ENCODE measurements at places on chromosomes 2 and 18.
A peak's percentile ranks its signal among the peaks of the same experiment; 100 is the strongest.

- DNase-seq = no peak
- H3K4me1 ChIP-seq = peaks cover 11% of the 10 kb centered on the region
- no peak overlapping the region for H3K4me3 ChIP-seq
- no peaks in the 10 kb centered on the region for H3K27me3 ChIP-seq
These were observed 67.8 kb upstream of the DSC1 start for GRCh38 chr18:31230495-31230894.

DNA sequence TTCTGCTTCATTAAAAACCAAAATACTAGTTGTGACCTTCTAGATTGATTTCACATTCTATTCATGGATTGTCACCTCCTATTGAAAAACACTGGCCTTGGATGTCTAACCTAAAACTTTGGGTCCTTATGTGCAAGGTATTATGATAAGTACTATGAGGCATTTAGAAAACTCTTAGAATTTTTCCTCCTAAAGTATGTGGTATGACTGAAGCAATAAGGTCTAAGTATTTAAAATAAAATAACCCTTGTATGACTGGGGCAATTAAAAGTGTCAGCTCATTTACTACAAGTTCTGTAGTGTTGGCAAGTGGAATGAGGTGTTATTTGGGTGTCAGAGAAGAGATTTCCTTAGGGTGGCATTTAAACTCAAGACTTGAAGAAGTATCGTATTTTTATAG, 15.1 kb downstream of the KCMF1 start:
- no peaks in the 10 kb centered on the region for H3K36me3 ChIP-seq
- no peak overlapping the region for H3K27ac ChIP-seq
- no peaks in the 10 kb centered on the region for H3K27me3 ChIP-seq
- H3K4me3 ChIP-seq = no peak overlapping the region
- no peak for DNase-seq

- DNase-seq = no peak
- H3K36me3 ChIP-seq = no peaks in the 10 kb centered on the region
- H3K4me3 ChIP-seq = no peak overlapping the region
- H3K27me3 ChIP-seq = no peaks in the 10 kb centered on the region
- H3K4me1 ChIP-seq = no peaks in the 10 kb centered on the region
These were observed 24.2 kb upstream of the TBR1 start for GRCh38 chr2:161391737-161392506.

GRCh38 chr18:76915456-76915855, 93.1 kb downstream of the ZNF236 start:
- no peaks in the 10 kb centered on the region for H3K27me3 ChIP-seq
- no peaks in the 10 kb centered on the region for H3K4me1 ChIP-seq
- no peak overlapping the region for H3K4me3 ChIP-seq
- H3K27ac ChIP-seq = no peak overlapping the region
- peaks cover 35% of the 10 kb centered on the region for H3K36me3 ChIP-seq
- DNase-seq = no peak

- DNase-seq = no peak
- H3K36me3 ChIP-seq = no peaks in the 10 kb centered on the region
- no peaks in the 10 kb centered on the region for H3K27me3 ChIP-seq
These were observed 690.4 kb downstream of the RNF144A start for GRCh38 chr2:7607441-7608173.

DNA sequence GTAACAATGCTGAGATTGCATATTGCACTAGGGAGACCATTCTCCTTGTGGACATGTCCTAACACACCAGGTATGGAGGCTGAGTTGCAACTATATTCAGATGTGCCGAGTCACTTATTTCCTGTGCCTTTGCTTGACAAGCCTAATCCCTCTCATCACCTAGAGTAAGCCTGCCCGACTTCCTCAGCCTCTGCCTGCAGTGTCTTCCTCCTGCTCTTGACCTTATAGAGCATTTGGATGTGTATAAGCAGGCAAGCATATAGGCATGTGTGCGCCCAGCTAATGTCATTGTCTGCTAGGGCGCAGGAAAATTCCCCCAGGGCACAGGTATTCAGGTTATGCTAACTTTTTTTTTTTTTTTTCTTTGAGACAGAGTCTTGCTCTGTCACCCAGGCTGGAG, 316.9 kb downstream of the CDH2 start:
- H3K36me3 ChIP-seq = no peaks in the 10 kb centered on the region
- no peaks in the 10 kb centered on the region for H3K27me3 ChIP-seq
- no peaks in the 10 kb centered on the region for H3K4me1 ChIP-seq
- H3K4me3 ChIP-seq = no peak overlapping the region
- DNase-seq = no peak

DNA sequence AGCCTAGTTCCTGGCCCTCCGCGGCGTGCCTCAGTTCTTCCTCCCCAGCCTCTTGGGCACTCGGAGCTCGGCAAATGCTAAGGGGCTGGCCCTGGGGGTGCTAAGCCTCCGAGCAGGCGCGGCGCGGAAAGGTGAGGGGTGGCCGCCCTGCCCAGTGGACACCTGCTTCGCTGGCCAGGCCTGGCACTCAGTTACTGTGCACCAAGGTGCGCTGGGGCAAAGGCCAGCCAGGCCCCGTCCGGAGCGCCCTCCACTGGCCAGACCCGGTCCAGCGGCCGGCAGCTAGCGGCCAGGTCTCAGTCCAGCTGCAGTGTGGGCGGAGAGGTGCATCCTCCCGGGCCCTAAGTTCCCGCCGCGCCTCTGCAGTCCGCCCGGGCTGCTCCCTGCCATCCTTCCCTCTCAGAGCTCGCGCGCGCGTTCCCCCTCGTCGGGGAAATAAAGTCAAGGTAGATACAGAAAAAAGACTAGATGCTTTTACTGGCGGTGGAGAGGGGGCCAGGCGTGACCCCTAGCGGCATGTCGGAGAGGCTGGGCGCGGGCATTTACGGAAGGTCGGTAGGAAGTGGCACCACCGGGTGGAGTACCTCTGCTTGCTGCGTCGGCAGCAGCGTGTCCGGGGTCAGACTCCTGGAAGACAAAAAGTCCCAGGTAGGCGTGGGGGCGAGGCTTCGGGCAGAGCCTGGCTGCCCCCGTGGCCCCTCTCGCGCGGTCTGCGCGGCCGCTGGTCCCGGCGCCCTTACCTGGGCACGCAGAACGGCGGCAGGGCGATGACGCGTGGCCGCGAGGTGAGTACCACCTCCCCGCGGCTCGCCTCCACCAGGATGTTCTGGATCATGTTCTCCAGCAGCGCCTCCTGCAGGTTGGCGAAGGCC, 9.4 kb upstream of the CRYBA2 start:
- H3K27ac ChIP-seq = no peak overlapping the region
- H3K4me1 ChIP-seq = no peaks in the 10 kb centered on the region
- H3K36me3 ChIP-seq = no peaks in the 10 kb centered on the region
- peak; percentile 73 for DNase-seq
- H3K4me3 ChIP-seq = no peak overlapping the region

DNA sequence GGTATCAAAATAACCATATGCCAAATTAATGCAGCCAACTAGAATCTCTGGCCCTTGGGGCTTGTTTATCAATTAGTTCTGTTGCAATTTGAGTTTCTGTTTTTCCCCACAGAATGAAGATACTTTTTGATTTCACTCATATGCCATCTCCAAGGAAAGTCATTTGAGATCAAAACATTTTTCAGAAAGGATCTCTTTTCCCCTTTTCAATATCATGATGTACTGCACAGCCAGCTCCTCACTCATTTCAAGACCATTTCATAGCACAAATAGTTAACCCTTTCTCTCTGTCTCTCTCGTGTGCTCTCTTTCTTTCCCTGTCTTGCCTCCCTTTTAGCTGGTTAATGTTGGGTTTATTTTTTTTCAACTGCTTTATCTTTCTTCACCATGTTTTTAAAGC, 387.3 kb downstream of the STK39 start:
- no peak overlapping the region for H3K27ac ChIP-seq
- H3K36me3 ChIP-seq = no peaks in the 10 kb centered on the region
- no peak for DNase-seq
- H3K4me1 ChIP-seq = no peaks in the 10 kb centered on the region
- no peak overlapping the region for H3K4me3 ChIP-seq

DNA sequence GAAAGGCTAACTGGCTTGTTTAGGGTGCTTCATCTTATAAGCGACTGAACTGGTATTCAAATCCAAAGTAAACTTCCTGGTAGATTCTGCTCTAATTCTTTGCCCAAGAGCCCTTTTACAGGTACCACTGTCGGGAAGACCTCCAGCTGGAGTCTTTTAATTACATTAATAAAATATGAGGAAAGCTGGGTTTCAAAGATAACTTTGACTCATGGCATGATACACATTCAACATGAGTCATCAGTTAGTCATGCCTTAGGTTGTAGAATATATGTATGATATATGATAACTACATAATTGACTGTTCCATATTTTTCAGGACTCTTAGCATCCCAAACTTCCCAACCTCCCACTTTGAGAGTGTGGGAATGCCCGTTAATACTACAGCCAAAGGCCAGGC, 32.3 kb downstream of the ZCCHC2 start:
- H3K27me3 ChIP-seq = no peaks in the 10 kb centered on the region

- no peak overlapping the region for H3K27ac ChIP-seq
- no peaks in the 10 kb centered on the region for H3K27me3 ChIP-seq
- no peak overlapping the region for H3K4me3 ChIP-seq
- H3K4me1 ChIP-seq = no peaks in the 10 kb centered on the region
These were observed 39.5 kb upstream of the TACR1 start for GRCh38 chr2:75238670-75239330.

GRCh38 chr18:48572402-48573126, 33.7 kb downstream of the CTIF start:
- no peaks in the 10 kb centered on the region for H3K4me1 ChIP-seq
- H3K36me3 ChIP-seq = no peaks in the 10 kb centered on the region
- DNase-seq = no peak
- no peak overlapping the region for H3K27ac ChIP-seq

- no peak for DNase-seq
- H3K4me3 ChIP-seq = no peak overlapping the region
- H3K36me3 ChIP-seq = no peaks in the 10 kb centered on the region
- no peak overlapping the region for H3K27ac ChIP-seq
- no peaks in the 10 kb centered on the region for H3K27me3 ChIP-seq
These were observed 198.3 kb downstream of the GLI2 start for GRCh38 chr2:120933693-120934573.

- no peaks in the 10 kb centered on the region for H3K27me3 ChIP-seq
- H3K27ac ChIP-seq = no peak overlapping the region
- DNase-seq = no peak
- H3K4me1 ChIP-seq = no peaks in the 10 kb centered on the region
These were observed 110.2 kb upstream of the CDH2 start for GRCh38 chr18:28287146-28287545.

DNA sequence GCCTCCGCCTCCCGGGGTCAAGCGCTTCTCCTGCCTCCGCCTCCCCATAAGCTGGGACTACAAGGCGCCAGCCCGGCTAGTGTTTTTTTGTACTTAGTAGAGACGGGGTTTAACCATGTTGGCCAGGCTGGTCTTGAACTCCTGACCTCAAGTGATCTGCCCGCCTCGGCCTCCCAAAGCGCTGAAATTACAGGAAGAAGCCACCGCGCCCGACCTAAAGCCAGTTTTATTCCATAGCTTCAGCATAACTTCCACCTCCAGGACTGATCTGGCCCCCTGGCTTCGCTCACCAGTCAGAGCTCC, 783 bp upstream of the TXNL4A start:
- peak overlapping the region; percentile 87 for H3K4me3 ChIP-seq

DNA sequence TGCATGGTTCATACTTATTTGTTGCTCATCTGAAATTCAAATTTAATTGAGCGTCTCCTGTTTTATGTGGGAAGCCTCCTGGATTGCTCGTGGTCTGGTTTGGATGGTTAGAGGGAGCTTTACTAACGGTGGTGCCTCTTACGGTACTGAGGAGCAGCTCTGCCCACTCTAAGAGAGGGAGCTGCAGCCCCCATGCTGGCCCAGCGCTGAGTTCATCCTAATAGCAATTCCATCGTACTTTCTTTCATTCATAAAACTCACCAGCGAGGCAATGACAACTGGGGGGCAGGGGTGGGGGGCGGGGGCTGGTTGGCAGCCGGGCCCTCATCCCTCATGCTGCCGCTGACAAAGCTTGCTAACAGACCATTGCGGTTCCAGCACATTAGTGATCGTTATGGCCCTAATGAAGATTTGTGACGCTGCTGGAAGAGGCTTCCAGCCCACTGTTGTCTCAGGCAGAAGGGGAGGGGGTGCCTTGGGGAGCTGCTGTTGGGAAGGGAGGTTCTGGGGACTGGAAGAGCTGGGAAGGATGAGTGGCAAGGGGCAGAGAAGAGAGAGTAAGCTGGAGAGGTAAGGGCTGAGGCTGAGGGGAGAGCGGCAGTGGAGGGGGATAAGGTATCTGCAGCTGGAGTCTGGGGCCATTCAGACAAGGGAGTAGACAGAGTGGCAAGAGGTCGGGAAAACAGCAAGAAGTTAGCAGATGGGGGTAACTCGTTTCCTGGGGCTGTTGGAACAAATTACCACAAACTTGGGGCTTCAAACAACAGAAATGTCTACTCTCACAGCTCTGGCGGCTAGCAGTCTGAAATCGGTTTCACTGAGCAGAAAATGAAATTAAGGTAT, 238.1 kb downstream of the LPIN1 start:
- no peak for DNase-seq
- H3K4me3 ChIP-seq = no peak overlapping the region
- no peak overlapping the region for H3K27ac ChIP-seq
- no peaks in the 10 kb centered on the region for H3K36me3 ChIP-seq

- no peak overlapping the region for H3K4me3 ChIP-seq
- DNase-seq = no peak
- no peak overlapping the region for H3K27ac ChIP-seq
- H3K36me3 ChIP-seq = no peaks in the 10 kb centered on the region
These were observed 79.4 kb downstream of the SPRED2 start for GRCh38 chr2:65353046-65353445.

- H3K36me3 ChIP-seq = no peaks in the 10 kb centered on the region
- no peak for DNase-seq
- H3K27me3 ChIP-seq = no peaks in the 10 kb centered on the region
- no peak overlapping the region for H3K4me3 ChIP-seq
- H3K27ac ChIP-seq = no peak overlapping the region
These were observed 5.2 kb upstream of the PLEK start for GRCh38 chr2:68359889-68360288.

- no peak for DNase-seq
- H3K4me3 ChIP-seq = no peak overlapping the region
- H3K36me3 ChIP-seq = no peaks in the 10 kb centered on the region
- H3K27ac ChIP-seq = no peak overlapping the region
- no peaks in the 10 kb centered on the region for H3K27me3 ChIP-seq
These were observed 100.7 kb downstream of the C2orf74 start for GRCh38 chr2:61262699-61263098.

DNA sequence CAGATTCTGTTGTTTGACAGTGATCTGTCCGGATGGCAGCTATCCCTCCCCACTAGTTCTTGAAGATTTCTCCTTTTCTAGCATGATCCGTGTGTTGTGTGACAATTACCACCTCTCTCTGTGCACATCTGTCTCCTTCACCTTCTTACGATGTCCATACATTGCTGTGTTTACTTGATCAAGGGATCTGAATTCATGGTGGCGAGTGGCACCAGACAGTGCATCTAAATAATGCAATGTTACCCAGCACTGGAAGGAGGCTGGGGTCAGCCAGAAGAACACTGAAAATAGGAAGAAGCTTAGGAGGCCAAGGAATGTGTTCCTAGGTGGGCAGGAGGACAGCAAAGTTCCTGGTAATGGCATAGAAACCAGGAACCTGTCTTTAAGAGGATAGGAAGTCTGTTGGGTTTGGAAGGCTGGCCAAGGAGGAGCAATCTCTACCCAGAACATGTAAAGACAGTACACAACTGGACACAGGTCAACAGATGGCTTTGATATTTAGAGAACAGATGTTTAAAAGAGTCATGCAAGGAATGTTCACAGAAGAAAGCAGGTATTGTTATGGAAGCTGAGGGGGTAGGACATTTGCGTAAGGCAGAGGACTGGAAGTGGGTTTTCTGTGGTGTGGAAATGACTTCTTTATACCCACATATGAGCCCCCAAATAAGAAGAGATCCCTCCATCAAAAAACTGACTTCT, 126.4 kb downstream of the HRH4 start:
- no peak overlapping the region for H3K27ac ChIP-seq
- no peaks in the 10 kb centered on the region for H3K36me3 ChIP-seq
- no peaks in the 10 kb centered on the region for H3K27me3 ChIP-seq
- H3K4me3 ChIP-seq = no peak overlapping the region
